ENCODE measurements at places on chromosomes 6 and 20.

- DNase-seq: peak; percentile 79
These were observed 27.7 kb downstream of the TFEB start for GRCh38 chr6:41707565-41708200.

- DNase-seq: peak; percentile 63
These were observed 1.3 kb upstream of the SIRPA start for GRCh38 chr20:1893721-1894470.

DNA sequence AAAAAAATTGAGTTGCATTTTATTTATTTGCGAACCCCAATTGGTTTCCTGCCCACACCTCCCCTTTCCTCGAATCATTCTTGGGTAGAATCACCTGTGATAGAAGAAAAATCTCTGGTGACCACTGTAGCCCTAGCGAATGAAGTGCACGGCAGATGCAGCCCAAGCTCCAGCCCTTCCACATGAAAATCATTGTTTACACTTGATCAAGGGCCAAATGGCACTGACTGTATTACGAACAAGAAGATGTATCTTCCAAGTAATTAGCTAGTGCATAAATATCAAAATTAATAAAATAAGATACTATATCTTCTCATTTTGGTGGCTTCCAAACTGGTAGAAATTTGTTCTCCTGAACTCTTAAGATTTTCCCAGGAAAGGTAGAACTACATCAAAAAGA is 93.4 kb upstream of the ARID1B start:
- DNase-seq: no peak

- no peak for DNase-seq
These were observed 35.2 kb upstream of the SASH1 start for GRCh38 chr6:148307405-148307804.

- no peak for DNase-seq
These were observed 229.8 kb downstream of the HAO1 start for GRCh38 chr20:7710440-7710839.

GRCh38 chr6:43986177-43986825 is 141.0 kb downstream of the MRPL14 start:
- no peak for DNase-seq

GRCh38 chr6:10205892-10206291 is 209.0 kb downstream of the TFAP2A start:
- peak; percentile 75 for DNase-seq

- DNase-seq: no peak
These were observed 19.5 kb upstream of the PRELID3B start for GRCh38 chr20:59062081-59062480.

DNA sequence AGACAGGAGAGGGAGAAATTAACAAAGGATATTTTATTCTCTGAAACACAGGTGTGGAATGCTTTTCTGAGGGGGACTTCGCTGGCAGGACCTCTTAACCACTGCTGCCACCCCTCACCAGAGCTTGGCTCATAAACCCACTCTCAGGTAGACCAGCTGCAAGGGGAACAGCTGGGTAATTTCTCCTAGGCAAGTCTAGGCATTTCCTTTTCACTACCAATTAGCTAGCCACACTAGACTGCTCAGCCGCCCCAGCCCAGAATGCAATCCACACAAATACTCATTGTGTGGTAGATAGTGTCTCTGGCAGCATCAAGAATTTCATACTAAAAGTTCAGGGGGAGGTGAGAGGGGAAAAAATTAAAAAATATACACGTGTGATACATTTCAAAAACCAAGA is 267.6 kb upstream of the ID4 start:
- DNase-seq: no peak

GRCh38 chr20:4441871-4442270 is 279.8 kb upstream of the PRND start:
- no peak for DNase-seq

- no peak for DNase-seq
These were observed 118.3 kb downstream of the SLC24A3 start for GRCh38 chr20:19330731-19331130.

- no peak for DNase-seq
These were observed 24.0 kb downstream of the MAPK13 start for GRCh38 chr6:36154286-36154685.

- no peak for DNase-seq
These were observed 6.4 kb upstream of the FANCE start for GRCh38 chr6:35445691-35446090.

DNA sequence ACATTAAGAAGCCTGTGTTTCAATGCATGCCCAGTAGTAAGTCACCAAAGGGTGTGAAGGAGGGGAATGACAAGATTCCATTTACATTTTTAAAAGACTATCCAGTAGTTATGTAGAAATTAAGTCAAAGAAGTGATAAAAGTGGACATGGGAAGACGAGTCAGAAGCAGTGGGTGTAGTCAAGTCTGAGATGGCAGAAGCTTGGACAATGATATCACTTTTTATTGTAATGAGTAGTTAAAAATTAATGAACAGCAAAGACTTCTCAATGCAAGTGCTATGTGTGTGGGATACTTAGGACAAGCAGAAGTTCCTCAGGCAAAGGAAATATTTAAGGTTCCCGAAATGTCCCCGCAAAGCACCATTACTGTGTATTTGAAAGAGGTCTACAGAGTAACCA is 156.0 kb downstream of the DST start:
- DNase-seq: no peak

- DNase-seq: no peak
These were observed 212.1 kb upstream of the PHACTR1 start for GRCh38 chr6:12504325-12504966.

GRCh38 chr6:131854803-131855202 is 47.0 kb downstream of the ENPP1 start:
- no peak for DNase-seq

DNA sequence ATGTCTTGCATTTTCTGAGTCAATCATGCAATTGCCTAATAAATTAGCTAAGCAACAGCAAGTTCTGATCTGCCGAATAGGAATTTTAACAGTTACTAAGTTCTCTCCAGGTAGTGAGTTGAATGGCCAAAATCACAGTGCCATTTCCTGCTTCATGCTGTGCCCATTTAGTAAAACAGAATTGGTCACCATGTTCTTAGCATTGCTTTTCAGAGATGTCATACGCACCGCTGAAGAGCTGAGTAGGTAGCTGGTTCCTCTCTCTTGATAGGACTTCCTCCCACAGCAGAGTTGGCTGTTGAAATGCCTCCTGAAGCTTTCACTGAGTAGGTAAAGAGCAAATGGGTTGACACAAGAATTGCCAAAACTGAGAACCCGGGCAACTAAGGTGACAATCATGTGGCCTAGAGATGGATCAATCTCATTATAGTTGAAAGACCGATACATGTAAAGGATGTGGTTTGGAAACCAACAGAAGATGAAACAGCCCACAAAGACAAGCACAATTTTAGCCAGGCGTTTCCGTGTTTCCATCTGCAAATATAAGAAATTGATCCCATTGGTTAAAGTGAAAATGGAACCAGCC is 57.1 kb upstream of the GJE1 start:
- no peak for DNase-seq

DNA sequence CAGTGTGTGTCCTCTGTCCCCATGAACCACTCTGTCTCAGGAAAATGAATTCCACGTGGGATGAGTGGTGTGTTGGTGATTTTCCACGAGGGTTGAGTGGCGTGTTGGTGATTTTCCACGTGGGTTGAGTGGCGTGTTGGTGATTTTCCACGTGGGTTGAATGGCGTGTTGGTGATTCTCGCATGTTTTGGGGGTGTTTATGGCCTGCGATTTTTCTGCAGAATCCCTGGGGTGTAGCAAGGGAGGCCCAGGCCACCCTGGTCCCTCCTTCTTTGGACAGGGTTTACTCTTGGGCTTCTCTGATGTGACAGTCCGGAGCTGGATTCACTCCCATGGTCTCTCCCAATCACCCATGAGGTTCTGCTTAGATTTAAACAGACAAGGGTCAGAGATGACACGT is 90.6 kb upstream of the FRMD1 start:
- no peak for DNase-seq

DNA sequence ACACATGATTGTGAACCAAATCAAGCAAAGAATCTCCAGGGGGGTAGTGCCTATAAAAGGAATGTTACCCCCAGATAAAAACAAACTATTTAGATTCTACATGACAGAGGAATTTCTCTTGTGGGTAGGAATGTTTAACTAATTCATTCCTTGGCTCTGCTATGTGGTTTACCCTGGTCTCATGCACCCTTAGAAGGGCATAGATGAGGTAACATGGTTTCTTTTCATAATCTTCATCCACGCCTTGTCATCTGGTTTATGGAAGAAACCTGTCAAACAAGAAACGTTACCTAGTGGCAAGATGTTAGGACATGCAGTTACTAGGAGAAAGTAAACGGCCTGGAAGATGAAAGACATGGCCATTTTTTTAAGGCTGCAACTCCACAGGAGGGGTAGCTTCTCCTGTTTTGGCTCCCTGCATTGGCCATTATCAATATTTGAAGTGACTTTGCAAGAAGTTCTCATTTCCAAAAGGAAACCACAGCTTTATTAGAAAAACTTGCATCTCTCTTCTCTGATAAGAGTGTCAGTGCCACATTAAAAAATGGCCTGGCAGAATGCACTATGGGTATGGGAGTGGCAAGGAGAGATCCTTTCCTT is 45.5 kb downstream of the STX11 start:
- no peak for DNase-seq

- no peak for DNase-seq
These were observed 107.4 kb downstream of the TRIM27 start for GRCh38 chr6:28816339-28816908.

GRCh38 chr20:48802647-48803046 is 25.2 kb downstream of the PREX1 start:
- no peak for DNase-seq

- DNase-seq: no peak
These were observed 364.8 kb downstream of the KIF16B start for GRCh38 chr20:16208443-16208842.

DNA sequence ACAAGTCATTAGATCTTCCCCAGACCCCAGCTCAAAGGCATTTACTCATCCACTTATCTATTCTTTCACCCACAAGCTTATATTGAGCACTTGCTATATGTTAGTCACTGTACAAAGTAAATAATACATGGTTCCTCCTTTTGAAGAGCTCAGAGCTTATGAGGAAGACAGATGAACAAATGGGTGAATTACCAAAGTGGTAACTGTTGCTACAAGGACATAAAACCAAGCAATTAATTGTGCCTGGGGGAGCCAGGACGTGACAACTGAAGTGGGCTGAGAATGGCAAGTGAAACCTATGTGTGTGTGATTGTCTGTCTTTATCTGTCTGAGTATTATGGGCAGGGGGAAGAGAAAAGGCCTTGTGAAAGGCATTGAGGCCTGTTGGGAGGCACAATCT is 45.6 kb upstream of the AKIRIN2 start:
- DNase-seq: no peak

- no peak for DNase-seq
These were observed 112.0 kb downstream of the ISM1 start for GRCh38 chr20:13333036-13333435.

DNA sequence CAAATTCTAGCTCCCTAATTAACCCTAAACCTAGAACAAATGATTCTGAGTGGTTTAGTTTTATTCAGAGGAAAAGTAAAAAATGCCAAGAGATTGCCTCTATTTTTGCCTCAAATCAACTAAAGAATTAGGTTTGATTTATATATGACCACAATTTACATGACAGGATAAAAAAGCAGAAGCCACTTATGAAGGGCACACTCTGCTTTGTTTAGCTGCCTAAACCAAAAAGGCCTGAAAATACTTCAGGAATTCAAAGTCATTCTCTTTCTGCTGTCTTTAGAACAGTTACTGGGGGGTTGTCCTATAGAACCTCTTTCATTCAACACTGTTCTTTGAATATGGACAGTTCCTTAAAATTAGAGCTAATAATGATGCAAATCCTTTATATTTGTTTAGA is 5.3 kb downstream of the FBXO5 start:
- DNase-seq: no peak

DNA sequence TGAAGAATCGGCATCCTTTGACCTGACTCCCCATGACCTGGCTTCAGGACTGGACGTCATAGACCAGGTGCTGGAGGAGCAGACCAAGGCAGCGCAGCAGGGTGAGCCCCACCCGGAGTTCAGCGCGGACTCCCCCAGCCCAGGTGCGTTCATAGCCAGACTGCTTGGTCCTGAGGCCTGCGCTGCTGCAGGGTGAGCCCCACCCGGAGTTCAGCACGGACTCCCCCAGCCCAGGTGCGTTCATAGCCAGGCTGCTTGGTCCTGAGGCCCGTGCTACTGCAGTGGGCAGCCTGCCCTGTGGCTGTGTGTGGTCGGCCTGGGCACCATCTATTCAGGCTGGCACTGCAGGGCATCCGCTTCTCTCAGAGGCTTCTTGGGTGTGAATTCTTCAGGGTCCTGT is 15.8 kb downstream of the RTEL1 start:
- DNase-seq: no peak

DNA sequence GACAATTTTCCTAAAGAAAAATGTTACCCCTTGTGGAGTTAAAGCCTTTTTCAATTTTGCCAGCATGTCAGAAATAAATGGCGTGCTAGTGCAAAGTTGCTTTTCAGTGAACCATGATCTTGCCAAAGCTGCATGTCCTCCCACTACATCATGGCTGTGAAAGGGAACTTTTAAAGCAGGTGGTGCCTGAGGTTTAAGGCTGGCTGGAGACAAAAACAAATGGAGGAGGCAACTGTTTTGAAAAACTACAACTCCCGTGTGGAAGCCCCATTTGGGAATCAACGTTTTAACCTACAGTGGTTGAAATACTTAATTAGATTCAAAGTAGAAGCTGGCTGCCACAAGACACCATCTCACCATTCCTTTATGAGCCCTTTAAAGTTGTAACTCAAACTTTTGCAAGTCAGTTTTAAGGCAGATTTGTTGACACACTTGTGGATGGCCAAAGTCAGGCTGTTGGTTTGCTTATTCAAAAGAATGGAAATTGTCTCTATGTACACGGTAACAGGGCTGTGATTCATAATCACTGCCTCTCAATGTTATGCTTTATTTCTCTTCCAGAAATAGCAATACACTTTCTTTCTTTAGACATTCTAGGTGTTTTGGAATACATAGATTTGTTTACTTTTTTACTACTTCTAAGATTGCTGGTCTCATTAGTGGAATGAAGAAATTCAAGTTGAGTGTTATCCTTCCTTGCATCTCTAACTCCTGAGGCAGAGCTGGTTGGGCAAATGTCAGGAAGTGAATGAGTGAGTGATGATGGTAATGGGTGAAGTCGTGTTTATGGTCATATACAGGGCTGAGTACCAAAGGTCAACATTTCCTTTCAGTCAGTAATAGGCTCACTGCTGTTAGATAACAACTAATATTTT is 196.4 kb upstream of the GMDS start:
- DNase-seq: no peak
